ENCODE measurements at places on chromosomes 5 and 9.

DNA sequence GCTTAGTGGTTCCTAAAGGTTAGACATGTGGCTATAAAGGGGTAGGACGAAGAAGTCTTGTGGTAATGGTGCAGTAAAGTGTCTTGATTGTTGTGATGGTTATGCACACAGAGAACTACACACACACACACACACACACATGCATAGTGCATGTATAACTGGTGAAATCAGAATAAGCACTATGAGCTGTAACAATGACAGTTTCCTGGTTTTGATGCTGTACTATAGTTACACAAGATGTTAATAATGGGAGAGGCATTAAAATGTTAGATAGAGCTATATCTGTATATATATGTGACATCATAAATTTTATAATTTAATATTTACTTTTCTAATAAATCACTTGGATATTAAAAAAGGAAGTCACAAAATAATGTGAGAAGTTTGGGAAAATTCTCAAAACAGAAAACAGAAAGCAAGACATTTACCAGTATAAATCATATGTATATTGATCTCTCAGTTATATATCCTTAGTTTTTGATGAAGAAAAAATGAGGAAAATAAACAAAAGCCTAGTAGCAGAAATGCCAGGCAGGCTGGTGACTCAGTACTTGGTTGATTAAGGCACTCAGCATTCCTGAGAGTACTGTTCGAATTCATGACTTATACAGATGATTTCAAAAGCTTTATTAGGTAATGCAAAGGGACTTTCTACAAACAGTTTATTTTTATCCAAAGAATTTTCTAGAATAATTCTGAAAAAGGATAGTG is 350.5 kb upstream of the DAB2 start:
- DNase-seq = no peak

DNA sequence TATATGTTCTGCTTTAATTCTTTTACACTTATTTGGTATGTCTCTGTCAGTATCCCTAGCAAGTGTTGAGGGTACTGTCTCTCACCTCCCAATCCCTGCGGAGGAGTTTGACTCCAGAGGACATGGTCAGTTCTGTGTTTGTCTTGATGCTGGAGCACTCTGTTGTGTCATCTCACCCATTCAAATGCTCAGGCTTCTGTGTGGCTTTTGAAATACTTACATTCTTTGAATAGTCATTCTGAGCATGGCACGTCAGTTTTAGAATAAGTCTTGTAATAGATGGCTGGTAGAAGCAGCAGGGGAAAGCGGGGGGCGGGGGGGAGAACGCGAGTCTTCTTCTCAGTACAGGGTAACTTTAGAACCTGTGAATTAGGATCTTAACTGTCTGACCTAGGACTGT is 12.3 kb downstream of the MAST4 start:
- DNase-seq = no peak

GRCh38 chr5:79059674-79060073 is 9.8 kb downstream of the DMGDH start:
- DNase-seq = no peak

- DNase-seq = no peak
These were observed 4.7 kb downstream of the ATP6V0E1 start for GRCh38 chr5:172988276-172988675.

GRCh38 chr5:73911761-73912393 is 285.9 kb downstream of the ARHGEF28 start:
- DNase-seq = no peak

- DNase-seq = no peak
These were observed 32.6 kb downstream of the IPPK start for GRCh38 chr9:92637326-92637725.

DNA sequence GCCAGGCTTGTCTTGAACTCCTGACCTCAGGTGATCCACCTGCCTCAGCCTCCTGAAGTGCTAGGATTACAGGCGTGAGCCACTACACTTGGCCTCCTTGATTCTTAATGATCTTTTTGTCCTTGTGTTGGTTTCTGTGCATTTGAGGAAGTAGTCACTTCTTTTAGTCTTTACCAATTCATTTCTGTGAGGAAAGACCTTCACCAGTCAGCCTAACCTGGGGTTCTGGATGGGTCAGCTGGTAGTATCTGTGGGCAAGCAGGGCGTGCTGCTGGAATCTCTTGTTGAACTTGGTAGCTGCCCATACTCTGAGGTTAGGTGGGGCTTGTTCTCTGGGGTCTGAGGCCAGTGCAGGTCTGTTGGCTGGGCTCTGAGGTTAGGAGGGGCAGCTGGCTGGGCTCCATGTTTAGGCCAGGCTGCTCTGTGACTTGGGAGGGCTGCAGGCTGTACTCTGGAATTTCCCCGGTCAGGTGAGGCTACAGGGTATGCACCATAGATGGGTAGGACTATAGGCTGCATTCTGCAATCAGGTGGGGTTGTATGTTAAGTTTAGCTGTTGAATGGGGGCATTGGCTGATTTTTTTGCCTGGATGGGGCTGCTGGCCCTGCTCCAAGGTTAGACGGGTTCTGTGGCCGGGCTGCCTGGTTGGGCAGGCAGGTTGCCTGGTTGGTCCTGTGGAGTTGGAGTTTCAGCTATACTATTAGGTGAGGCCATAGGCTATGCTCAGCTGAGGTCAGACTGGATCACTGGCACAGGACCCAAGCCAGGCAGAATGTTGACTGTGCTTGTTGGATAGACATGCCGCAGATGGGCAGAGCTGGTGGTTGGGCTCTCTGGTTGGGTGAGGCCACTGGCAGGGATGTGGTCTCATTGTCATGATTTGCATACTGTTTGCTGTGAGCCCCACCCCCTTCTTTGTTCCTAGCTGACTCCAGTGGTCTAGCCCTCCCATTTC is 19.2 kb downstream of the UBAP1 start:
- no peak for DNase-seq

DNA sequence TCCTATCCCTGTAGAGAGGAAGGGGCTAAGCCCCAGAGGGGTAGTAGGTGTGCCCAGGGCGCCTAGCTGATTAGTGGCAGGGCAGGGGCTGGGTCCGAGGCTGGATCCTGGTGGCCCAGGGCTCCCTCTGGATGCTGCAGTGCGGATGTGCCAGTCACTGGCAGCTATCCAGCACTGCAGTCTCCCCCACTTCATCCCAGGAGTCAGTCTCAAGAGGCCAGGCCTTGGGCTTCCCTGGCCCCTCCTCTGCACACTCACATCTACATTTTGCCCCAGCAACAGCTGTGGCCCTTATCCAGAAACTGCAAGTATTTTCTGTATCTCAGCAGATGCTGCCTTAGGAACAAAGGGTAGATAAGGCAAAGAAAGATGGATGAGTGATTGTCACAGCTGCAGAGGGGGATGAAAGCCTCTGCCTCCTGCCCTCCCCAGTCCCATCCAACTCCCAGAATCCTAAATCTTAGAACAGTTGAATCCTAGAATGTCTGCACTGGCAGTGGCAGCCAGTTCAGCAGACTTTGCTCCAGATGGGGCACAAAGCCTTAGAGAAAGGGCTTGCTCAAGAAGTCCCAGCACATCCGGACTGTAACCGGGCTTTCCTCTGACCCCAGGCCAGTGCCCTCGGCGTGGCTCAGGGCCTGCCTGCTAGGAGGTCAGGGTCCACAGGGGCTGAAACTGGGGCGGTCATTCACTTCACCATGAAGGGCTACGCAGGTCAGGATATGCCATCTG is 1.6 kb downstream of the ANXA6 start:
- DNase-seq = no peak

GRCh38 chr9:134627417-134628353 is 13.9 kb upstream of the COL5A1 start:
- DNase-seq = no peak

- DNase-seq = no peak
These were observed 792.8 kb upstream of the NUDT12 start for GRCh38 chr5:104355350-104355749.

- DNase-seq = no peak
These were observed 222.8 kb downstream of the HSPA4 start for GRCh38 chr5:133274597-133274935.

GRCh38 chr5:169534311-169534880 is 49.2 kb upstream of the SPDL1 start:
- no peak for DNase-seq

GRCh38 chr5:100762108-100762507 is 141.0 kb downstream of the ST8SIA4 start:
- DNase-seq = no peak

DNA sequence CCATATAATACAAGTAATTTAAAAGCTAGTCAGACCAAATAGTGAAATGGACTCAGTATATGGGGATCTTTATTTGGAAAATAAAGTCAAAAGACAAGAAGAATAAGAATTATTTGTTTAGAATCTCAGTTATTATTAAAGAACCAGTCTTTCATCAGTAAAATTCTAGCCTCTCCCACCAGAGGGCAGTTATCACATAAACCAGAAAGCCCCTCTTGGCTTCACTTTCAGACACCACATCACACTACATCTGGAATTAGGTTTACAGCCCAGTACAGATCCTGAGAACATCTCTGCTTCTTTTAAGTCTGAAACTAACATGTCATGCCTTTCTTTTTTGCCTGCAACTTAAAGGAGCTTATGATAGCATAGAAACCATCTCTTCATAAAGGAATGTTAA is 12.2 kb upstream of the HSPB3 start:
- DNase-seq = no peak

GRCh38 chr5:134525683-134526482 is 413 bp downstream of the JADE2 start:
- peak; percentile 23 for DNase-seq

- no peak for DNase-seq
These were observed 38.5 kb upstream of the FCHO2 start for GRCh38 chr5:72917371-72917776.

DNA sequence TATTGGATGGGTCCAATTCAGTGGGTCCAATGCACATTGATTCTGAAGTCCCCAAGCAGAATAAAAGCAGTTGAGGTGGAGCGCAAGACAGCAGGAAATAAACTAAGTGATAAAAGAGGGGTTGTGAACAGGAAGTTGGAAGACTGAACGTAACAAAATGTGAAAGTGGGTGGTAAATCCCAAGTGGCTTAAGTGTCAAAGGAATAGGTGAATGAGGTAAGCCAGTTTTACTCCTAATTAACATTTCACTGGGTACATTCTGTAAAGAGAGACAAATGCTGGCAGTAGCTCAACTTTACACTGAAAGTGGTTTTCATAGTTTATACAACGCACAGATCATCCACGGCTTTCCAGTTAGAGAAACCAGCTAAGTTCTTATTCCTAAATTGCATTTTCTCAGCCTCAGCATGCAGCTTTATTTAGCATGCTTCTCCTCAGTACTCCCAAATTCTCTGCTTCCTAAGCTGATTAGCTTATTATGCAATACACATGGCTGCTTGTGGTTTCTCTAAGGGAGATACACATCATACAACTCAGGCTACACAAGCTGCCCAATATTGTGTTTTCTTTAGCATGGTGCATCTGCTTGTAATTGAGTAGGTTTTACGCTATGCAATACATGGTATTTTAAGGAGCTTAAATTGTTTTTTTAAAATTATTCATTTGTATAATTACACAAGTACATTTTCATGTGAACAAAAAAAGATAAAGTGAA is 34.2 kb upstream of the HSD17B4 start:
- no peak for DNase-seq

DNA sequence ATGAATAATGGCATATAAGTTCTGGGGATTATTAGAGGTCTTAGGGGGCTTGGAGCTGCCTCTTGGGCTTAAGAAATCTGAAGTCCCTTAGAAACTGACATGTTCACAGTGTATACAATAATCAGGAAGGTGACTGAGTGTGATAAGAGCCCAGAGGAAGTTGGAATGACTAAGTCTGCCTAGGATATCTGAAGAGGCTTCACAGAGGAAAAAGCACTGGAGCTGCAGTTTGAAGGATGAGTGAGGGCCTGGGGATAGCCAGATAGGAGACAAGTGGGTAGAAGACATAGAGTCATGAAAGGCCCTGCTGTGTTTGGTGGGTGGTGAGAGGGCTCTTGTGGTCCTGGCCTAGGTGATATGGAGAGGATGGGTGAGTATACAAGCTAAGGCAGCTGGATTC is 8.8 kb downstream of the NEUROG1 start:
- DNase-seq = no peak

DNA sequence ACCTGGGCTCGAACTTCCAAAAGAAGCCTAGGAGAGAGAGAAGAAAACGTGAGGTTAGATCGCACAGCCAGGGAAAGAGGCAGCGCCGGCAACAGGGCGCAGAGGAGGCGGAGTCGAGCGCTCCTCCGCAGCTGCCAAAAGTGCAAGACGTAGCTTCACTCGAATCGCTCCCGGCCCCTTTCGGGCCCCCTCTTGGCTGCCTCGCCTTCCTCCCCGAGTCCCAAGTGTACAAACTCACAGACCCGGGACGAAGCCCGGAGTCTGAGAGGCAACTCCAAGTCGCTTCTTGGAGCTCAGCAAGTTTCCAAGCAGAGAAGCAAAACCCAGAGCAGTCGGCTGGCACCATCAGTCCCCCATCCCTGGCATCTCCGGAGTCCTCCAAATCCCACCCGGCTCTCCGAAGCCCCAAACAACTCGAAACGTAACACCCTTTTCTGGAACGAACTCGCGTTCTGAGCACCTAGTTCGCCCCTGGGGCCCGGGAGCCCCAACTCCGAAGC is 1.2 kb downstream of the MIER3 start:
- no peak for DNase-seq

- no peak for DNase-seq
These were observed 58.4 kb downstream of the COL23A1 start for GRCh38 chr5:178531786-178532185.

DNA sequence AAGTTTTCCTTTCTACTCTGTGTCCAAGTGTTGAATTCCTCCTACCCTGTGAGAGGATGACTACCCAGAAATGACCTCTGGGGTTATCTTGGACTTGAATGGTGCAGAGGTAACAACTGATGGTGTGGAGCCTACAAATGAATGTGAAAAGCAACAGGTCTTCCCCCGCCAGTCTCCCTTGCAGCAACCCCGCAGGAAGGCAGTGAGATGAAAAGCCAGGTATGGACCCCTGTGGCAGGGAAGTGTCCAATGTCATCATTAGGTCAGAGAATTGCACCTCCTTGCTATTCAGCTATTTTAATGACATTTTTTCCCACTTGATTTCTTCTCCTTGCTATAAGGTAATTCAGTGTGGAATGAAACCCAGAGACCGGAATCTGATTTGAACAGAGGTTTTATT is 58.5 kb downstream of the MAT2B start:
- no peak for DNase-seq

- DNase-seq = no peak
These were observed 1.2 kb downstream of the SMC5 start for GRCh38 chr9:70260007-70260443.

DNA sequence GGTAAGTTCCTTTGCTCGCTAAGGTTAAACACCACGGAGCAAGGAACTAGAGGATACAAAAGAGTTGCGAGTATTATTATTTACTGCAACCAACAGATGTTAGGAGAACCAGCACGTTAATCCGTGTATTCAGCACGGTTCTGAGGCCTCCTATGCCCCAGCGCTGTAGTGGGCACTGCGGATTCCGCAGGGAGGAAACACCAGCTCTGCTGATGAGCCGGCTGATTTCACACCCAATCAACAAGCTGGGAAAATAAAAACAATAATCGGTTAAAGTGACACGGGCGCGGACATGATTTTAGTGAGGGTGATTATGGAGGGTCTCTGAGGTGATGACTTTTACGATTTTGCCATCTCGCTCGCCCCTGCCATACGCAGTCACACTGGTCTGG is 702 bp upstream of the PRELID2 start:
- DNase-seq = no peak

DNA sequence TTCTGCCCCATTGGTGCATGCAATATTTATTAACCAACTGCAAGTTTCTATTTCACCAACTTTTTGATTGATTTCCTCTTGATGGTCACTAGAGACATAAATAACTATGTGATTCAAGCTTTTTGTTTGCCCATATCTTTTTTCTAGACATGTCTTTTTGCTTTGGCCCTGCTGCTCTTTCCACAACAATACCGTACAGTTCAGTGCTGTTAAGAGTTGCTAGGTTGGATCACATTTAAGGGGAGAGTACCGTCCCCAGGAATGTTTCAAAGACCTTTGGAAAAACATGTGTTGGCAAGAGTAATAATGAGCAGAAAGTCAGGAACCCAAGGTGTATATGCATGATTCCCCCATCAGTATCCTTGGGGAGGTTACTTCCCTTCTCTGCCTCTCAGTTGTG is 268.8 kb upstream of the RFX3 start:
- DNase-seq = no peak

Data from stimulated activated CD4-positive, alpha-beta T cell treated with anti-CD3 and anti-CD28 coated beads, TNF-alpha, amount 100 ng/mL, for 1 hour (primary cell).